ENCODE measurements at places on chromosomes 6 and 20.

DNA sequence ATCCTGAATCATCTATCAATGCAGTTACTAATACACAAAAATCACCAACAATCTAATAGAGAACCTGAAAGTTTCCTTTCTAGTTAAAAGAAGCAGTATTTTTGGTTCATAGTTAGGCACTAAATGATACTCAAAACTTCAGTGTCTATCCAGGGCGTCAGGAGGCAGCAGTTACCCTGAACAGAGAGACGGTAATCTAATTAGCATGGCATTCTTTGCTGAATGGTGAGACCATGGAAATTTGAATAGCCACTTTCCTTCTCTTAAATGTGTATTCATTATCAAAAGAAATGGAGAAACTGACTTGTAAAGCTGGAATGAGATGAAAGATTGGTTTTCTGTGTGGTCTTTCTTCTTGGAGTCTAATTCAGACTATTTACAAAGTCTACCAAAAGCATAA, 146.6 kb upstream of the BMP5 start:
- DNase-seq: no peak

GRCh38 chr6:166656230-166657151, 29.4 kb upstream of the RPS6KA2 start:
- no peak for DNase-seq

GRCh38 chr6:95387845-95388244, 189.5 kb upstream of the MANEA start:
- DNase-seq: no peak

DNA sequence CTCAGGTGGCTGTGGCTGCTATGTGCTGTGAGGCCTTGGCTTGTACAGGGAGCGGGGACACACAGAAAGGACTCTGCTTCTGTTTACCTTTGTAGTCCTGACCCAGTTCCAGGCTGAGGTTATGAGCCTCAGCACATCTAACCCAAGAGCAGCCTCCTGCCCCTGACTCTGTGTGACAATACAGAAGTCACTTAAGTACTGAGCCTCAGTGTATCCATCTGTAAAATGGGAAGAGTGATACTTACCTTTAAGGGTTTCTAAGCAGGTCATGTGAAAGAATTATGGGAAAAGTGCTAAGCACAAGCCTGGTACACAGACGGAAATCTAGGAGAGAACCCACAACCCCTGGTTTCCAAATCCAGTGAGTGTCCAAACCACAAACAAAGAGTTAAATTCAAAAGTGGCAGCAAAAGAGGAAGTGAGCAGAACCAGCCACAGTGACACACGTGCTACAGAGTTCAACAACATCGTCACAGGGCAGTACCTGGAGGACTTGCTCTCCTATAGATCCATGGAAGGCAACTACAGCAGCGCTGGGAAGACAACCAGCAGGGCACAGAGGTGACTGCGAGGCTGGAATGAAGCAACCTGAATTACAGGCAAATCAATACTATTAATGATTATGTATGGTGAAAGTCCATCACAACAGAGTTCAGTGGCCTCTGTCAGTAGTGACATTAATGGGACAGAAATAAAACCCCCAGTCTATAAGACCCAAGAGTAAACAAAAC, 12.5 kb downstream of the TRIM26 start:
- no peak for DNase-seq

GRCh38 chr20:891058-891705, 25.0 kb downstream of the ANGPT4 start:
- DNase-seq: no peak

DNA sequence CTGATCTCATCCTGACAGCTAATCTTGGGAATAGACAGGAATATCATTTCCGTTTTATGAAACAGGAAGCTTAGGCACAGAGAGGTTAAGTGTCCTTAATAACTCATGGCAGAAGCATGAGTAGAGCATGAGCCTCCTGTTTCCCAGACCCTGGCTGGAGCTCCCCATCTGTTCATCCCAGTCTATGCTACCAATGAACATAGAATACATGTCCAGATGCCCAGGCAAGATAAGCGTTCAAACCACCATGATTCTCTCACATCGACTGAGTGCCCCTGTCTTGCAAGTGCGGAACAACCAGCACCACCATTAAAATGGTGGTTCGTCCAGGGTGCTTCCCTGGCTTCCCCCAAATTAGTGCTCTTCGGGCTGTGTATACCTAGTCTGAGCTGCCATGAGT, 217.1 kb downstream of the FARS2 start:
- no peak for DNase-seq

DNA sequence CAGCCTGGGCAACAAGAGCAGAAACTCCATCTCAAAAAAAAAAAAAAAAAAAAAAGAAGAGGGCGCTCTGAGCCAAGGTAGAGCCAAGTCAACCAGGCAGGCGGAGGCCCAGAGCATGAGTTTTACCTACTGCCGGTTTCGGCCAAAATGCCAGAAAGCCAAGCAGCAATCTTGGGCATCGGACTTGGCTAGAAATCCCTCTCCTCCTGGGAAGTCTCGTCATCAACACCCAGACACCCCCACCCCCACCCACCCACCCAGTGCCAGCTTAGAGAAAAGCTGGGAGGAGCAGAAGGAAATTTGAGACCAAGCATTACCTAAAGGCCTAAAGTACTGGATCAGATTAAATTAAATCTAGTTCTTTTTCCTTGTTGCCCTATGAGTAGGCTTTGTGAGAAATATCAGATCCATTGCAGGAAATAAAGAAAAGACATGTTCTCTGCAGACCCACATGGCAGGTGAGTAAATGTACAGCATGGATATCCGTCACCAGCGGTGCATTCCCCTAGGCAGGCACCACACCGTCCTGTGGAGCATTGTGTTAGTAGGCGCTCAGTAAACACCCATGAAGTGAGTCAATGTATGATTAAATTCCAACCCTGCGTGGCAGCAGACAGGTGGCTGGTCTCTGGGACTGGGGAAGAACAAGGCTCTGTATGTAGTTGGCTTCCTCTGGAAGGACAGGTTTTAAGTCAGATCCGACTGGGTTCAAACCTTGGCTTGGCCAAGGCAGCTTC, 21.0 kb downstream of the RIPOR3 start:
- no peak for DNase-seq

- DNase-seq: no peak
These were observed 25.4 kb downstream of the COL9A1 start for GRCh38 chr6:70277470-70277869.

DNA sequence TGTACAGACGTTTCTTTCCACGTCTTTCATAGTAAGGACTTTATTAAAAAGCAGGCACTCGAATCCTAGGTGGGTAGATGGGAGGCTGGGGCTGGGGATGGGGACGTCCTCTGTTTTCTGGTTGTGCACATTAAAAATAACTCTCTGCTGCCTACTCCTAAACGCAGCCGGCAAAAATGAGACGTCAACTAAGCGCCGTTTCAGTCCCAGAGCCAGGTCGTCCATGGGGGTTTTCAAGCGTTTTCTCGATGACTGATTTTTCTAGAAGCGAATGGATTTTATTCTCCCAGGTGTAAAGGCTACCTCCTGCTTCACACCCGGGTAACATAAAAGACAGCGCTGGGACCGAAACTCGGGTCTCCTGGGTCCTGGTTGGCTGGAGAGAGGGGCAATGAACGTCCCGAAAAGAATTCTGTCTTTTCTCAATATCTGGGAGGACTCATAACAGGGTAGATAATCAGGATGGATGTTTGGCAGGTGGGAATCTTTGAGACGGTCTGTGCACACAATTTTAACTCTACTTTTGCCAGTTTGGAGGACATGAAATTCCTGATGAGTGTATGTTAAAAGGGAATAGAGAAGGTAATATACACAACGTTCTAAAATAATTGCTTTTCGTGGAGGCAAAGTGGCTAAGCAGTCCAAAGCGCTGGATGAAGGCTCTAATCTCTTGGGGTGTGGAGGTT, 25.2 kb downstream of the GPX6 start:
- DNase-seq: no peak

GRCh38 chr6:64103480-64103879, 467.9 kb downstream of the PHF3 start:
- DNase-seq: no peak

DNA sequence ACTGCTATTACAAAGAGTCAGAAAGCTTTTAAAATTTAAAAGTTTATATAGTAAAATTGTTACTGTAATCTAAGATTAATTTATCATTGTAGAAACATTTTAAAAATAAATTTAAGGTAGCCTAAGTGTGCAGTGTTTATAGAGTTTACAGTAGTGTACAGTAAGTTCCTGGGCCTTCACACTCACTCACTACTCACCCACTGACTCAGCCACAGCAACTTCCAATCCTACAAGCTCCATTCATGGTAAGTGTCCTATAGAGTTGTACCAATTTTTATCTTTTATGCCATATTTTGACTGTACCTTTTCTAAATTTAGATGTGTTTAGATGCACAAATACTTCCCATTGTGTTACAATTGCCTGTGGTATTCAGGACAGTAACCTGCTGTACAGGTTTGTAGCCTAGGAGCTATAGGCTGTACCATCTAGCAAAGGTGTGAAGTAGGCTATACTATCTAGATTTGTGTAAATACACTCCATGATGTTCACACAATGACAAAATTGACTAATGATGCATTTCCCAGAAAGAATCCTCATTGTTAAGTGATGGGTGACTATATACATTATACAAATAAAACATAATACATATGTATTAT, 10.2 kb upstream of the TMEM170B start:
- DNase-seq: no peak

GRCh38 chr20:23235173-23236027, 115.2 kb upstream of the NXT1 start:
- DNase-seq: peak; percentile 54

GRCh38 chr6:38579010-38579628, 60.6 kb downstream of the BTBD9 start:
- DNase-seq: no peak

DNA sequence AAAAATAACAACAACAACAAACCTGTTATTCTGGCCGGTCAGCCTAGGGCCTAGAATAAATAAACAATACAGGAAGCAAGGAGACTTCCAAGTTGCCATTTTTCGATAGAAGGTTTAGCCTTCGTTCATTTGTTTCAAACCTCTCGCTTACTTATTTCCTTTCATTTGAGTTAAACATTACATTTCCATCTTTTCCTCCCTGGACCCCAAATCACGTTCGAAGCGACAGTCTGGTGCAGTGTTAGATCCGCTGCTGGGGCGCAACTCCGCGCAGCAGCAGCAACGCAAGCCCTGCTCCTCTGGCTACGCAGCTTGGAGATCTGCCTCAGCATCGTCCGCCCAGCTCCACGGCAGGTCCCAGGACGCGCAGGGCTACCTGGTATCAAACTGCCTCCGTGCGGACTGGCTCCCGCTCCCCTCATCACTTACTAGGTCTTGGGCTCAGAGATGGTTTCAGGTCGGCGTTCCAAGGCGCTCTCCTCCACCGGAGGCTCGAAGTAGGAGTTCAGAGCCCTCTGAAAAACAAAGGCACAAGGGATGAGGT, 530 bp downstream of the TDP2 start:
- no peak for DNase-seq

DNA sequence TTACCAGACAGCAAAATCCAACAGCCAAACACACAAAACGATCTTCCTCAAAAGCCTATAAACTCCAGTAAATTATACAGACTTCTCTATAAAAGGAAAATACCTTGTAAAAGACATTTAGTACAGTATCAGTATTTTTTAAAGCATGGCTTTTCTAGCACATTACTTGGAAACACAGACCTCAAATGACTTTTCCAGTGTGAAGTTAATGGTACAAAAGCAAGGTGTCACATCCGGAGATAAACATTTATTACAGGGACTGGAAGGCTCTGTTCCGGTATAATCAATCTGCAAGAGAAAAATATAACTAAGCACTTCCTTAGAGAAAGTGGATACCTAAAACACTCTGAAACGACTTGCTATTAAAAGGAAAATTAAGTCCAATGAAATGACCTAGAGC, 17.1 kb downstream of the TMEM30A start:
- DNase-seq: no peak

- no peak for DNase-seq
These were observed 199.9 kb upstream of the SOX4 start for GRCh38 chr6:21393441-21394165.

- DNase-seq: no peak
These were observed 35.8 kb downstream of the GCM1 start for GRCh38 chr6:53112871-53113270.

- DNase-seq: peak; percentile 24
These were observed 751.6 kb downstream of the EYS start for GRCh38 chr6:64955435-64955848.

GRCh38 chr6:53486679-53487078, 58.2 kb downstream of the GCLC start:
- DNase-seq: no peak

GRCh38 chr20:2872459-2873009, 747 bp upstream of the PTPRA start:
- peak; percentile 55 for DNase-seq

Data from KG1 (cell line).